ENCODE measurements at places on chromosomes 6 and 20. TPM values are rescaled to one million over a fixed set of nuclear protein-coding genes. Genes with fewer than 3 reads are reported as not detected.

Gene JPH2
- 1.1 TPM for total RNA-seq

Gene EDN1
- 45.7 TPM for total RNA-seq

Gene LTB
- 0.38 TPM for total RNA-seq

Gene GABRR2
- 0.05 TPM for total RNA-seq

Gene TAF4
- 17.9 TPM for total RNA-seq

Gene LINC00237
- total RNA-seq = not detected

Gene KCNB1
- total RNA-seq = 0.42 TPM

Gene SLC17A9
- total RNA-seq = 0.05 TPM

Gene EPB41L2
- total RNA-seq = 31.1 TPM

Gene NFATC2
- total RNA-seq = 6.8 TPM

Gene RSPO3
- 91.7 TPM for total RNA-seq

Gene TMEM242
- 6.9 TPM for total RNA-seq

Gene RALGAPA2
- 1.2 TPM for total RNA-seq

Gene THBS2
- not detected for total RNA-seq

Gene HLA-DOB
- total RNA-seq = 0.19 TPM

Gene KCNQ5
- 1.6 TPM for total RNA-seq

Gene ZNF337
- total RNA-seq = 22.7 TPM

Gene TRIM31
- 1.2 TPM for total RNA-seq
